ENCODE measurements at places on chromosomes 13 and 19.

DNA sequence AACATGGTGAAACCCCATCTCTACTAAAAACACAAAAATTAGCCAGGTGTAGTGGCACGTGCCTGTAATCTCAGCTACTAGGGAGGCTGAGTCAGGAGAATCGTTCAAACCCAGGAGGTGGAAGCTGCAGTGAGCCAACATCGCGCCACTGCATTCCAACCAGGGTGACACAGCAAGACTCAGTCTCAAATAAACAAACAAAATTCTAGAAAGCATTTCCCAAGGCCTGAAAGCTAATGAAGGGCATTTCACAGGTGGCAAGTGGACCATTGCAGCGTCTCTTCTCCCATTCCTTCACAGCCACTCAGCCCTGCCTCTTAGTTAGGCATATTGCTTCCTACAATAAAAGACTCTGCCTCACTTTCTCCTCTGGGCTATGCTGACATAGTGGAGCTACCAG lies 13.5 kb upstream of the RXFP2 start:
- no peak for DNase-seq

DNA sequence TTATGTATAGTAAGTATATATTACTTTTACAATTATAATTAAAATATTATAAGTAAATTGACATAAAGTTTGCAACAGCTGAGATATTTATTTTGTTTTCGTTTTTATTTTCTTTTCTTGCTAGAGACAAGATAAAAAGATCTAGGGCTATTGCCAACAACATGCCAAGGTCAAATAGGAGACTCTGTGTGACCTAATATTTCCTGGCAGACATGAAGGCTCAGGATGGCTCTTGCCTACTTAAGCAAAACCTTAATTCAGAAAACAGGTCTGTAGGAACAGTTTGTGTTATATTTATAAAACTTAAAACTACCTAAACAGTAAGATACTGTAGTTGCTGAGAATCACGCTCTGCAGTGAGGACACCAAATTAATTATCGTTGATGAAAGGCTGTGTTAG lies 145.2 kb downstream of the RFC3 start:
- DNase-seq = no peak

GRCh38 chr19:16847430-16847829 lies 18.2 kb downstream of the SIN3B start:
- DNase-seq = no peak

DNA sequence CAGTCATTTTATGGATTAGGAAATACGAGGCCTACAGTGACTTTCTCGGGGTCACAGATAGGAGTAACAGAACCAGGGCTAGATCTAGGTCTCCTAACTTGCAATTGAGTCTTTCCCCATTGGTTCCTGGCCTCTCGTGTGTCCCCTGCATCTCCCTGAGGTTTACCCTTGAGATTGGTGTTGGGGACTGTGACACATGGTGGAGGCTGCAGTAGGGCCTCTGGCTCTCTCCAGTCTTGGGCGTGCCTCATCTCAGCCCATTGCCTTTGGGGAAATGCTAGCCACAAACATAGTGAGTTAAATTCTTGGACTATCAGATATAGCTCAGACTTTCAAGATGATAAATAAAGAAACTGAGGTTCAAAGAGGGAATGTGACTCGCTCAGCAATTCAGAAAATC lies 212.1 kb downstream of the KCNRG start:
- no peak for DNase-seq

- DNase-seq = no peak
These were observed 109.3 kb downstream of the RXFP2 start for GRCh38 chr13:31848621-31849020.

GRCh38 chr19:2615782-2616181 lies 86.7 kb downstream of the GNG7 start:
- DNase-seq = no peak

GRCh38 chr13:32316501-32316900 lies 1.2 kb downstream of the BRCA2 start:
- DNase-seq = no peak

DNA sequence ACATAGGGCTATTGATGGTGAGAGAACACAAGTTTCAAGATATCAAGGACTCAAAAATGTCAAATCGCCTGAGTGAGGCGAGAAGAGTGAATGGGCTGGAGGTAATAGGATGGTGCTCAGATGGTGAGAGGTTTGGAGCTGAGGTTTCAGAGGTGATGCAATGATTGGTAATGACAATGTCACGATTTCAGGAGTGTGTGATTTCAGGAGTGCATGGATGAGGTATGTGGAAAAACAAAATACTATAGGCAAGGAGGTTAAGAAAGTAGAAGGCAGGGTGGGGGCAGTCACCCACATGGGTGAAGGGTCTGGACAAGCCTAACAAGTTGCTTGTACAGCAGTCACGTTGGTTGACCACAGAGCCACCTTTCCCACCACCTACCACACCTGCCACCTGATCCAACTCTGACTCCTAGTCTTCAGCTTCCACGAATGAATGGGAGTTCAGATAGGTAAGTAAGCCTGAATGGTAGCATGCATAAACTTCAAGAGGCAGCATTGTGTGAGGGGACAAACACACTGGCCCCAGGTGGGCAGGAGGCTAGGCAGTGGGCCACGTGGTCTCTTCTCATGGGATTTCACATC lies 71.5 kb downstream of the RUBCNL start:
- no peak for DNase-seq

- no peak for DNase-seq
These were observed 806 bp downstream of the ZNF90 start for GRCh38 chr19:20078581-20079031.

DNA sequence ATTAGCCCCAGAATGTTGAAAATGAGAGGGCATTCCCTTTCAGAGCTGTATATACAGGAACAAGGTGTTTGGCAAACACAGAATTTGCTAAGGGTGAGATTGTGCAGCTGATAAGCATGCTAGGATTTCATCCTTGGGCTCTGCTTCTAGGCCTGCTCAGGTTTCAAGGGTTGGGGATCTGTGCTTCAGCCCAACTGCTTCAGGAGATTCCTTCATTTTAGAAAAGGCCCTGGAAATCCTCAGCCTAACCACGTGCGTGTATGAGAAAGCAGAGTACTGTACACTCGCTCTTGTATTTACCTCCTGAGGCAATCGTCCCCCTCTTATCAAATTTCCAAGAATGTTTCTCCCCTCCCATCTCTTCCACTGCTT lies 291.6 kb upstream of the ARGLU1 start:
- DNase-seq = no peak
